ENCODE measurements at places on chromosomes 4 and X. TPM values are rescaled to one million over a fixed set of nuclear protein-coding genes. Genes with fewer than 3 reads are reported as not detected.

GRCh38 chr4:139886798-139887197 is 221.2 kb downstream of the MGST2 start:
- no peak for DNase-seq

GRCh38 chr4:110294165-110294564 is 95.8 kb upstream of the ELOVL6 start:
- no peak for DNase-seq

GRCh38 chr4:38805530-38806145 is 1.0 kb upstream of the TLR1 start:
- no peak for DNase-seq

- peak; percentile 63 for DNase-seq
Observed at GRCh38 chr4:56821381-56822243, at the start of gene SPINK2. Gene SPINK2, minus strand, starts transcription at chr4:56821701. Its CDS starts 39 bp downstream, at chr4:56821662.

Gene NPY2R
- total RNA-seq = not detected

Gene MAGEC2
- total RNA-seq = not detected

Gene VCX2
- not detected for total RNA-seq
